ENCODE measurements at places on chromosomes 5 and 9.

GRCh38 chr5:135986891-135987401 is 32.2 kb upstream of the LECT2 start:
- no peak for DNase-seq

DNA sequence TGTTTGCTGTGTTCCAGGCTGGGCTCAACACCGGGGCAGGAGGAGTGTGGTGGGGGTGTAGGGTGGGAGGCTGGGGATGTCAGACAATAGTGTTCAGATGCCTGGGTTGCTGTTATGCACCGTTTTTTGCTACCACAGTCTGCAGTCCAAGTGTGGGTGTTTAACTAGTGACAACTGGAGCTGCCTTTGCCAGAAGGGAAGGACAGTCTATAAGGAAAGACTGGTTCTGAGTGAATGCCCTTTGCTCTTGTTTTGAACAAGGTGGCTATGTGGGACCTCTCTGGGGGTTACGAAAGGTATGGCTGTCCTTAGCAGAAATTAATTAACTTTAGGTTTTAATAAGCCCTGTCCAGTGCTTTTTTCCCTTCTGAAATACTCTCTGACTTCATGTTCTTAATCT is 118.5 kb upstream of the GNA14 start:
- DNase-seq, result no peak

DNA sequence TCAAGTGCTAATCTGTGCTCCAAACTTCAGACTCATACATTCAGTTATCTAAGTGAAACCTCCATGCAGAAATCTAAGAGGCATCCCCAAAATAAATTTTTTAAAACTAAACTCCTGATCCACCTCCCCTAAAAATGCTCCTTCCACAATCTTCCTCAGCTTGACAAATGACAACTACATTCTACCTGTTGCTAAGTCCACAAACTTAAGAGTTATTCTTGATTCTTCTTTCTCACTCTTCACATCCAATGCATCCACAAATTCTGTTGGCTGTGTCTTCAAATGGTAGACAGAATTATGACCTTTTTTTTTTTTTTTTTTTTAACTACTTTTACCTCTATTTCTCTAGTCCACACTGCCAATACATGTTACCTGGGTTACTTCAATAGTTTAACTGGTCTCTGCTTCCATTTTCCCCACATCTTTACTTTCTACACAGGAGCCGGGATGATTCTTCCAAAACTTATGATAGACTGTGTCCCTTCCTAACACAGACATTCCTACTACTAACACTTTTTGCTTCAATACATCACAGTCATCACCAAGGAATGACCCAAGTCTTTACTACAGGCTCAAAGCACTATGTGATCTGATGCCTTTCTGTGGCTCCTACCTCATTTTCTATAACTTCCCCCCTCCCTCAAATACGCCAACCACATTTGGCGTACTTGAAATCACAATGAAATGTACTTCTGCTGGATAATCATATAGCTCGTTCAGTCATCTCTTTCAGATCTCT is 143.6 kb downstream of the PDE4D start:
- DNase-seq, result no peak

- DNase-seq, result no peak
Observed at GRCh38 chr9:135544981-135545635, 818 bp upstream of the OBP2A start.

- DNase-seq, result no peak
Observed at GRCh38 chr9:132090771-132091170, 11.1 kb upstream of the MED27 start.

DNA sequence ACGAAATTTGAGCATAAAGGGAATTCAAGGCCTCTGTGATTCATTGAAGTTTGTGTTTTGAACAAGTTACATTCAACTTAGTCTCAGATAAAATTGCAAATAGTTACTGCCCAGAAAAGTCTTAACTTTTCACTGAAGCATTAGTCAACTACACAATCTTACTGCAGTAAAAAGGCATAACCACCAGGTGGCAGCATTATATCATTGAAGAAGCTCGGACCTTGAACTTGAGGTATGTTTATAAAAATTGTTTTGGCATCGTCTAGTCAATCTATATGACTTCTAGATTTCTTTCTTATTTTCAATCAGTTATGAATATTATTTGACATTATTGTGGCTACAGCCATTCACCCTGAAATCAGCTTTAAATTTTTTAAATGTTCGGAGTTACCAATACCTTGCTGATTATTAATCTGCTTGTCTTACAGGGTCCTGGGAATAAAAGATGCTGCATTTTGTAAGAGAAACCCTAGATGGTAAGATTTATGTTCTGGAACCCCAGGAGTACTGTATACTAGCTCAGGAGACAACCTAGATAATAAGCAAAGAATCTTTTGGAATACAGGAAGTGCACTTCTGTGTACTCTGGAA is 83.9 kb upstream of the GRAMD2B start:
- peak; percentile 52 for DNase-seq

All from inflammatory macrophage (primary cell).